ENCODE measurements at places on chromosomes 13 and 19.

GRCh38 chr13:110780422-110780821, 66.9 kb downstream of the ING1 start:
- DNase-seq, result no peak

- DNase-seq, result no peak
Measured at GRCh38 chr13:31452525-31452924, 252.8 kb downstream of the B3GLCT start.

DNA sequence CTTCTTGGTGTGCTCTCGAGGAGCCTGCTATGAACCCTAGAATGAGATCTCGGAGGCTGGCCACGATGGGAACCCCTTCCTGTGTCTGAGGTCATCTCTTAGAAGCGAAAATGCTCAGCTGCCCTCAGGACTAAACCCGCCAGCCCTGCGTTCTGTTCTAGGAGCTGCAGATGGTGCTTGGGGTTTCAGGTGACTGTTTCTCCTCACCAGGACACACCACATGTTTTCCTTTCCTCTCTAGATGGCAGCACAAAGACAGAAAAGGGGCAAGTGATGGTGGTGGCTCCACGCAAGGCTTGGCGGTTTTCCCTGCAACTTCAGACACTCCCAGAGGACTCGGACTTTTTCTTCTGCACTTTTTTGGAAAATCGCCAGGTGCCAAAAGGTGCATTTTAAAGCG, 60.1 kb downstream of the RNASEH2B start:
- no peak for DNase-seq

DNA sequence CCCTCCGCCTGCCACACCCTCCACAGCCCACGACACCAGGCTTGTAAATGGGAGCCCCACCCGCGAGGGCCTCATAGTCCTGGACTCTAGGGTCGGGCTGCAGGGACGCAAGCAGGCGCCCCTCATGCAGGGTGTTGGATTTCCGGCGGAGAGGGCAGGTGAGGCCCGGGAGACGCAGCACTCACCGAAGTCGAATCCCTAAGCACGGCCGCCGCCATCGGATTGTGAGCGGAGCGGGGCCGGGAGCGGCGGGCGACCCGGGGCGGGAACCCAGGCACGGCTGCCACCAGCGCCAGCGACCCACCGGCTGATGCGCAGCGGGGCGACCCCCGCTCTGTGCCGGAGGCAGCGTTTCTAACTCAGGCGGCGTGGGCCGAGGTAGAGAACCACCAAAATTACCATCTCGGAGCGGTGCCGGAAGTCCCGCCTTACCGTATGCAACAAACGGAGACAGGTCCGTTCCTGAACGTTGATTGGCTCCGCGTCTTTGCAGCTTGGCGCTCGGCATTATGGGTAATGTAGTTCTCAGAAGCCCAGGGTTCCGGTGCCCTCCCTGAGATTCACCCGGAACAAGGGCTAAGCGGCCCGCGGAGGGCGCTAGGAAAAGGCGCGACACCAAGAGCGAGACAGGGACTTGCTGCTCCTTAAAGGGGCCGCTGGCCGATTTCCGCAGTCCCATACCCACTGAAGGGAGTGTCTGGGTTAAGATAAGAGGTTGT, at the start of gene ZNF416:
Gene ZNF416 (minus strand): TSS at position 425 of the 719 bp plus-strand sequence. CDS start 207 bp downstream, at position 218.
- peak; percentile 85 for DNase-seq

- no peak for DNase-seq
Measured at GRCh38 chr13:27665333-27665732, 43.6 kb downstream of the POLR1D start.

All from stimulated activated CD4-positive, alpha-beta T cell treated with anti-CD3 and anti-CD28 coated beads, Interleukin-4, amount 100 ng/mL, for 48 hours (primary cell).